Activated CD8-positive, alpha-beta T cell treated with anti-CD3 and anti-CD28 coated beads for 36 hours (primary cell): ENCODE measurements at places on chromosomes 16 and 17. TPM values are rescaled to one million over a fixed set of nuclear protein-coding genes. Genes with fewer than 3 reads are reported as not detected.
A peak's percentile ranks its signal among the peaks of the same experiment; 100 is the strongest.

- peaks cover 4% of the 10 kb centered on the region for H3K27me3 ChIP-seq
- no peaks in the 10 kb centered on the region for H3K36me3 ChIP-seq
- no peak overlapping the region for H3K4me3 ChIP-seq
- H3K27ac ChIP-seq, result no peak overlapping the region
Measured at GRCh38 chr16:80041410-80041809, 440.9 kb upstream of the MAF start.

DNA sequence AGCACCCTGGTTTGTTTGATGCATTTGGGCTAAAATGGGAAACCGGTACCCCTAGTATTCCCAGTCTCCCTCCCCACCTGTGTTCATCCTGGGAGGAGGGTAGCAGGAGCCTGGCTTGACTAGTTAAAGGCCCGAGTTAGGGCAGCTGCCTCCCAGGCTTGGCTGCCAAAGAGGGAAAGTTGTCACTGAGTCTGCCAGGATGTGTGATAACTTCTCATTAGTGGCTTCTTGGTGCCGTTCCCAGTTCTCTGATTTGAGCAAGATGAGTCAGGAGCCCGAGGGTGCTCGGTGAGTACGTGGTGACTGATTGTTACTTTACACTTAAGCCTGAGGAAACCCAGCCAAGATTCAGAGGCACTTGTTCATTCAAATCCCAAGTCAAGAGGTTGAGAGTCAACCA is 2.5 kb downstream of the KRT32 start:
- DNase-seq, result no peak
- H3K27me3 ChIP-seq, result peaks cover 2% of the 10 kb centered on the region
- no peaks in the 10 kb centered on the region for H3K4me1 ChIP-seq
- H3K27ac ChIP-seq, result no peak overlapping the region
- no peak overlapping the region for H3K4me3 ChIP-seq

GRCh38 chr17:57782062-57782490 is 37.0 kb upstream of the CCDC182 start:
- no peak overlapping the region for H3K27ac ChIP-seq
- H3K27me3 ChIP-seq, result peaks cover 3% of the 10 kb centered on the region
- no peaks in the 10 kb centered on the region for H3K4me1 ChIP-seq
- H3K36me3 ChIP-seq, result no peaks in the 10 kb centered on the region

DNA sequence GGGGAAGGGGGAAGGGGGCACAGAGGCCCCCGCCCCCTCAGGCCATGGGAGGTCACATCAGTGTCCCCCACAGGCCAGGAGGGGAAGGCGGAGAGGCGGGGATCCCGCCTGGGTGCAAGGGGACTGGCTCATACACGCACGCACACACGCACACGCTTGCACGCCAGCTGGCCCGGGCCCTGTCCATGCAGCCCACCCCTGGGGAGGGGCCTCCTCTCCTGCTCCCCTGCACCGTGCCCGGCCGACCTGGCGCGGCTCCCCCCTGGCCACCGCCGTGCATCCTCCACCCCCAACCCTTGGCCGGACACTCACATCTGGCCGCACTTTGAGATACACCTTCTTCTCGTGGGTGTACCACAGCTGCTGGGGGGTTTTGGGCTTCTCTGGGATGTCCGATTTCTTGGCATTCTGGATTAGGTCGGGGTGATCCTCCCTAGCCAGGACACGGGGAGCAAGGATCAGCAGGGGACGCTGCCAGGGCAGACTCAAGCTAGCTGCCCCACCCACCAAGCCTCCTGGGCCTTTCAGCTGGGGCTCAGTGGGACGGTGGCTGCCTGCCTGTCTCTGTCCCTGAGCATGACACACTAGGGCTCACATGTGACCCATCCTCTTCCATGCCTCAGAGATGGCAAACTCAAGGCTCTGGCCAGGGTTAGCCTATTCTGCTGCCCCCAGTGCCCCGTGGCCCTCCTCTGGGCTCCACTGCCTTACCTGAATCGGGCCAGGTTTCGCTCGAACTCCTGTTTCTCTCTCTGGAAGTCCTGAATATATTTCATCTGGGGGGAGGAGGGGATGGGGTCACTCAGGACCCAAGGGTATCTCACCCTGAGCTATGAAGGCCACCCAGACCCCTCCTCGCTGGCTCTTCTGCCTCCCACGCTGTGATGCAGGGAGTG is 6.7 kb downstream of the UBTF start:
- no peak for DNase-seq
- H3K27ac ChIP-seq, result peak overlapping the region; percentile 98
- H3K4me3 ChIP-seq, result no peak overlapping the region
- peaks cover 79% of the 10 kb centered on the region for H3K36me3 ChIP-seq
- H3K4me1 ChIP-seq, result peaks cover 74% of the 10 kb centered on the region
- no peaks in the 10 kb centered on the region for H3K27me3 ChIP-seq

- no peak overlapping the region for H3K27ac ChIP-seq
- peaks cover 2% of the 10 kb centered on the region for H3K27me3 ChIP-seq
- H3K4me3 ChIP-seq, result no peak overlapping the region
- peaks cover 4% of the 10 kb centered on the region for H3K4me1 ChIP-seq
- no peak for DNase-seq
- no peaks in the 10 kb centered on the region for H3K36me3 ChIP-seq
Measured at GRCh38 chr16:71493213-71493612, 4.1 kb upstream of the ZNF19 start.

DNA sequence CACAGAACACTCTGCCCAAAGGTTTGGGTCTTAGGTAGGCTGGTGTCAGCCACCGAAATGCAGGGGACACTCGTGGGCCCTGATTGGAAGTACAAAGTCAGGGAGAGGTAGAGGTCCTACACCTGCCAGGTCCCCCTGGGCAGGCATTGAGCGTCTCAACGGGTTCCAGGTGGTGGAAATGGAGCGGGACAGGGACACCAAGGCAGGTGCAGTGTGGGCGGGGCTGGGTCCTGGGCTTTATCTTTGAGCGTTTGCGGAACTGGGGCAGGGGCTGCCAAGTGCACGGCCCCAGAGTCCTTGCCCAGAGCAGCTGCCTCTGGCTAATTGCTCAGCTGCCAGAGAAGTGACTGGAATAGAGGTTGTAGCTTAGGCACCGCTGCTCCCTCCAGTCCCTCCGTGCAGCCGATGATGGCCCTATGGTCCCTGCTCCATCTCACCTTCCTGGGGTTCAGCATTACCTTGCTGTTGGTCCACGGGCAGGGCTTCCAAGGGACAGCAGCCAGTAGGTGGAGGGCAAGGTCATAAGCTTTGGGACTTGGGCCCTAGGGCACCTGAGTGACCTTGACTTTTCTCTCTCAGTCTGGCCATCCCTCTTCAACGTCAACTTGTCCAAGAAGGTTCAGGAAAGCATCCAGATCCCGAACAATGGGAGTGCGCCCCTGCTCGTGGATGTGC is at the start of gene ZACN:
TSS of gene ZACN (plus strand) at position 323 of the 675 bp plus-strand sequence. CDS start at position 406, 83 bp downstream.
- no peak for DNase-seq
- no peak within 1 kb of the TSS for H3K27ac ChIP-seq
- H3K27me3 ChIP-seq, result peaks cover 42% of the 10 kb centered on the region

DNA sequence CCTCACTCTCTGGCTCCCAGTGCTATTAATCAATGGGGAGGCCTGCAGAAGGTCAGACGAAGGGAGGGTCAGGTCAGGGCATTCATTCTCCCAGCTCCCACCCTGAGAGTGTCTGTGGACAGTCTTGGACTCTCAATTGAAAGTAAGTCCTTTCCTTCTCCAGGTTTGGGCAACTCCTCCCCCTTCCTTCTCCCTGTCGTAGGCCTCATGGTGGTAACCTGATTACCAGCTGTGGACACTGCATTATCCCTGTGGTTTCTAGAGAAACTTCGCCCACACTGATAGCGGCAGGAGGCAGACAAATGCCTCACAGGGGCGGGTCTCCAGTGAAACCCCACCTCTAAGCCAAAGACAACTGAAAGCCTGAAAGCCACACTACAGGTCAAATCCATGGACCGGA is 57.7 kb upstream of the SLC25A19 start:
- H3K27me3 ChIP-seq, result no peaks in the 10 kb centered on the region
- DNase-seq, result peak; percentile 70
- peak overlapping the region; percentile 69 for H3K4me3 ChIP-seq

DNA sequence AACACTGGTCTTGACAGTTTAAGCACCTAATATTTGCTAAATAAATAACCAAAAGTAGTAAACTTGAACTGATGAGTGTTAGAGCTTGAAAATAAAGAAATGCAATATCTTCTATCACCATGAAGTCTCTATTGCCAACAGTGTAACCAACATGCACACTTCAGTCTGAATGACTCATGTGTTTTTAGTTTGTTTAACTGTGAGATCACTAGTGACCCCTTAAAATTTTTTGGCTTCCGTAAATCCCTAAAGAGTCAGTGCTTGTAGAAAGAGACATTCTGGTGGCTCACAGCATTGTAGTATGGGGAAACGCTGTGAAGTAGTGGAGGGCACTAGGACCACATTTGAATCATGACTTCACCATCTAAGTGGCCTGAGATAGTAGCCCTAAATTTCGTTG is 341.1 kb downstream of the PMP22 start:
- no peaks in the 10 kb centered on the region for H3K36me3 ChIP-seq
- H3K4me3 ChIP-seq, result no peak overlapping the region
- H3K27me3 ChIP-seq, result peaks cover 8% of the 10 kb centered on the region
- no peak for DNase-seq
- H3K27ac ChIP-seq, result no peak overlapping the region
- H3K4me1 ChIP-seq, result no peaks in the 10 kb centered on the region

DNA sequence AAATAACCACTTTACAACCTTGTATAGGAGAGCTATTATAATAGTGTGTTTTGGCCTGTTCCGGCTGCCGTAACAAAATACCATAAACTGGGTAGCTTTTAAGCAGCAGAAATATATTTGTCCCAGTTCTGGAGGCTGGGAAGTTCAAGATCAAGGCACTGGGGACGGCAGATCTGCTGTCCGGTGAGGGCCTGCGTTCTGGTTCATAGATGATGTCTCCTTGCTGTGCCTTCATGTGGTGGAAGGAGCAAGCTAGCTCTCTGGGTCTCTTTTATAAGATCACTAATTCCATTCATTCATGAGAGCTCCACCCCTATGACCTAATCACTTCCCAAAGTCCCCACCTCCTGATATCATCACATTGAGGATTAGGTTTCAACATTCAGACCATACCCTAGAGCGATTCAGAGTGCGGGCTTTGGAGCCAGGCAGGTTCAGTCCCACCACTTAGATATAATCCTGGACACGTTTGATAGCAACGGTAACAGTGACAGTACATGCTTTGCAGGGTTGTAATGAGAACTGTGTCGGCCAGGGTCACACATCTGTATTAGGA is 76.2 kb upstream of the ZFHX3 start:
- DNase-seq, result no peak
- peaks cover 2% of the 10 kb centered on the region for H3K27me3 ChIP-seq
- H3K4me1 ChIP-seq, result peaks cover 9% of the 10 kb centered on the region

DNA sequence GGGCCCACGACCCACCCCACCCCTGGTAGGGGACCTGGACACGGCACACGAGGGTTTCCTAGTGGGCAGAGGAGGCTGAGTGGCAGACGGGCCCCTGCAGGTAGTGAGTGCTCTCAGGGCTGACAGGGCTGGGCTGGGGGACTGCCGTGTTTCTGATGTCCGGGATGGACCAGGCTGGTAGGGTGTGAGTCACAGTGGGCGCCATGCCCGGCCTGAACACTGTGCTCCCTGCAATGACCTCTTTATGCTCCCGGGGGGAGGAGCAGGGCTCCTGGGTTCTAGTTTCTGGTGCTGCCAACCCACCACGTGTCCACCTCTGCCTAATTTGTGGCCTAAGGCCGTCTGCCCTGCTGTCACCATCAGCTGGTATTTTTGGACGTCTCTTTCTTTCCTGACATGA is 26.3 kb downstream of the ARHGAP23 start:
- H3K27ac ChIP-seq, result no peak overlapping the region
- no peaks in the 10 kb centered on the region for H3K36me3 ChIP-seq
- no peak overlapping the region for H3K4me3 ChIP-seq

GRCh38 chr17:1034652-1035210 is 37.8 kb downstream of the TIMM22 start:
- no peaks in the 10 kb centered on the region for H3K4me1 ChIP-seq
- peaks cover 2% of the 10 kb centered on the region for H3K36me3 ChIP-seq
- H3K27ac ChIP-seq, result no peak overlapping the region
- H3K4me3 ChIP-seq, result no peak overlapping the region

- no peaks in the 10 kb centered on the region for H3K4me1 ChIP-seq
- DNase-seq, result no peak
Measured at GRCh38 chr17:73972901-73973300, 230.6 kb upstream of the RPL38 start.

DNA sequence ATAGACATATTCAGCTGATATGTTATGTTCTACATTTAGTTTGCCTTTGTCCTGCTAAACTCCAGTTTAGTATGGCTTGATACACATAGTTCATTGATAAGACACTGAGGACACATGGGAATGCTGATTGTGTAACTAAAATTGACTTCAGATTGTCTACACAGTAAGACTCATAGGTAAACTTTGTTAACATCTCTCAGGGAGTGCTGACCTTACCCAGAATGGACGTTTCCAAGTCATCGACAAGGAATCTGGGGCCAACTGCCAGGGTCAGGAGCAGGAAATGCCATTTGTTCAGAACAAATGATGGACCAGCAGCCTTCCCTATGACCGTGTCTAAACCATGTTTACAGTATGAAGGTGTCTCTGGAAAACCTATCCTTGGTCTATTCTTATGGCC is 58.7 kb downstream of the DYNLRB2 start:
- peaks cover 3% of the 10 kb centered on the region for H3K27me3 ChIP-seq
- DNase-seq, result no peak
- no peak overlapping the region for H3K27ac ChIP-seq
- no peaks in the 10 kb centered on the region for H3K36me3 ChIP-seq
- H3K4me1 ChIP-seq, result peaks cover 11% of the 10 kb centered on the region

DNA sequence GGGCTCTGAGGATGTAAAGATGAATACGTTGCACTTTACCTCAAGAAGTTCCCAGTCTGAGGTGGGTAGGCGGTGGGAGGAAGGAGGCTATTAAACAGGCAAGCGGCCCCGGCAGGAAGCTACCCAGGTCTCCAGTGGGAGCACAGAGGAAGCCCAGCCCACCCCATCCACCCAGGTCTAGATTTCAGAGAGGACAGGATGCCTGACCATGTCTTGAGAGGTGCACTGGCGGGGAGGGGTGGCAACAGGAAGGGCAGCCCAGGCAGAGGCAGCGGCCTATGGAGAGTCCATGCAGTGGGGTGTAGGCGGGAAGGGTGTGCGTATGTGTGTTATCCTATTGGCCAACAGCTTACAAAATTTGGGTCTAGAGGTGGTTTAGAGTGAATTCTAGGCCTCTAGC is 13.9 kb downstream of the SARM1 start:
- peaks cover 2% of the 10 kb centered on the region for H3K27me3 ChIP-seq
- peak overlapping the region; percentile 48 for H3K27ac ChIP-seq
- H3K36me3 ChIP-seq, result peaks cover 28% of the 10 kb centered on the region

Gene C1QTNF8
- total RNA-seq, result not detected

Gene CNGB1
- not detected for total RNA-seq

Gene SCIMP
- 0.54 TPM for total RNA-seq

Gene VAT1L
- not detected for total RNA-seq
